D721Med (cell line): ENCODE measurements at places on chromosomes 6 and 20.

- DNase-seq: no peak
These were observed 743 bp downstream of the CMTR1 start for GRCh38 chr6:37433657-37434271.

GRCh38 chr20:12914804-12915203 is 94.0 kb upstream of the SPTLC3 start:
- DNase-seq: no peak

GRCh38 chr20:63132131-63132714 is 83.7 kb downstream of the YTHDF1 start:
- DNase-seq: no peak

GRCh38 chr6:27834384-27834783 is 77.8 kb downstream of the OR2B2 start:
- no peak for DNase-seq

DNA sequence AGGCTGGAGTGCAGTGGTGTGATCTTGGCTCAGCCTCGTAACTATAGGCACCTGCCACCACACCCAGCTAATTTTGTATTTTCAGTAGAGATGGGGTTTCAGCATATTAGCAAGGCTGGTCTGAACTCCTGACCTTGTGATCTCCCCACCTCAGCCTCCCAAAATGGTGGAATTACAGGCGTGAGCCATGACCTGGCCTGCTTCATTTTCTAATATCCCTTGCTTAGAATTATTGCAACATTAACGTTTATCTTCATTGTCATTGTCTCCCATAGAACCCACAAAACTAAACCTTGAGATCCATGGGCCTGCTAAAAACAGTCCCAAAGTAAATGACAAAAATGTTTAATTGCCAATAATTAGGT is 6.1 kb downstream of the EEF1A1 start:
- no peak for DNase-seq

GRCh38 chr6:35583893-35584688 is 71.4 kb upstream of the TULP1 start:
- DNase-seq: no peak

DNA sequence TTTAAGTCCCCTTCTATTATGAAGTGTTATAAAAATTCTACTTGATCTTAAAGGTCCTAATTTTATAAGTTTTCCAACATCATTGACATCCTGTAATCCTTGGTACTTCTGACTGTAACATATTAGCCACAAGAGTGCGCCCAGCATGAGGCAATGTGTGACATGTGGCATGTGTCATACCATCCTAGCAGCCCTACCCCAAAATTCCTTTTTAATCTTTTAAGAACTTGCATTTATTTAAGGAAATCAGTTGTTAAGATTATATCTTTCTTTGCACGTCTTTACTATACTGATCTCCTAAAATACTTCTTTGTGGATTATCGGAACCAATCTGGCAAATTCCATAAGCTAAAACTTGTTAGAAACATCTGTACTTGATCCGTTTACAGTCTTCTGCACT is 167.1 kb upstream of the SLC24A3 start:
- DNase-seq: no peak

GRCh38 chr20:1664911-1665310 is 7.3 kb upstream of the SIRPG start:
- DNase-seq: no peak

GRCh38 chr6:13469693-13470092 is 17.7 kb downstream of the GFOD1 start:
- no peak for DNase-seq

- no peak for DNase-seq
These were observed 212.5 kb downstream of the UTRN start for GRCh38 chr6:144497650-144498049.

DNA sequence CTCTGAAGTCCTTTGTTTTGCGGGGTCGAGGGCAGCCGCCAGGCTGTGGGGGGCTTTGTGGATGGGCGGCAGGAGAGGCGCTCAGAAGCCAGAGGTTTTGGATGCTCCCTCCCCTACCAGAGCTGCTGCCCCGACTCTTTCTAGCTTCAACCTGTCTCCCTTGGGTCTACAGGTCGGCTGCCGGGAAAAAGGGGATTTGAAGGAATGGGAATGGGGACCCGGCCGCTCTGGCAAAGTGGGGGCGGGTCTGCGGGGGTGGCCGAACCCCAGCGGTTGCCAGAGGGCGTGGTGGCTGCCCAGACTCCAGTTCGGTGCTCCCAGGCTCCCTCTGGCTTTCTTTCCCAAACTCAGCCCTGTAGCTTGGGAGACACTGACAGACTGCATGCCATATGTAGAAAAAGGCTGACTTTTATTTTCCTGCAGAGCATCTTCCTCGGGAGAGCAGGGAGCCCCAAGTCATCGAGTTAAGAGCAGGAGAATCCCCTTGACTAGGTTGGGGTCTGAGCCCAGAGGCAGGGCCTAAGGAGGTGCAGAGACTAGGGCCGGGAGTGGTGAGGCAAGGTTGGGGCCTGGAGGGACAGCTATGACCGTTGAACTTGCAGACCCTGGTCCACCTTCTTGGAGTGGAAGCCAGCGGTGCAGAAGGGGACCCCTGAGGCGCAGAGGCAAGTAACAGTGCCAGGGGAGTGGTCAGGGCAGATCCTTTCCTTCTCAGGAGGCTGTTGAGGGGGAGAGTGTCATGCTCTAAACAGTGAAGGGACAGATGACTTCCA is 1.4 kb upstream of the PPP1R18 start:
- DNase-seq: no peak

GRCh38 chr6:144019929-144020328 is 11.9 kb upstream of the PLAGL1 start:
- no peak for DNase-seq

GRCh38 chr20:44884907-44885391 is 556 bp upstream of the YWHAB start:
- no peak for DNase-seq

- no peak for DNase-seq
These were observed 601.6 kb downstream of the COL12A1 start for GRCh38 chr6:74604279-74604678.

DNA sequence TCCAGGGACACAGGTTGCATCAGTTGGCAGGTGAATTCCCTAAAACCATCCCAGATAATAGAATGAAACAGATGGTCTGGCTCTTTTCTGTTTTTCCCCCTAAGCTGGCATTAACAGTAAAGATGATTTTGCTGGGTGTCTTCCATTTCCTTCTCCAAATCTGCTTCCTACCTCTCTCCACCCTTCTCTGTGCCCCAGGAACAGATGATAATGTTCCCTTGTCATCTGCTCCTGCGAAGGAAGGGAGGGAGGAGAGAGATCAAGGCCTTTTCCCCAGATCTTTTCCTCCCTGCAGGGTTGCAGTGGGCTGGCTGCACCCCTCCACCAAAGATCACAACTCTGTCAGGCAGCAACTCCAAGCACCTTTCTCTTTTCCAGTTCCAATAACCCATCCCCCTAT is 156.5 kb upstream of the PRDM1 start:
- DNase-seq: no peak

GRCh38 chr6:112113918-112114317 is 26.5 kb downstream of the FAM229B start:
- no peak for DNase-seq

- DNase-seq: no peak
These were observed 360.4 kb downstream of the HAO1 start for GRCh38 chr20:7579888-7580287.

DNA sequence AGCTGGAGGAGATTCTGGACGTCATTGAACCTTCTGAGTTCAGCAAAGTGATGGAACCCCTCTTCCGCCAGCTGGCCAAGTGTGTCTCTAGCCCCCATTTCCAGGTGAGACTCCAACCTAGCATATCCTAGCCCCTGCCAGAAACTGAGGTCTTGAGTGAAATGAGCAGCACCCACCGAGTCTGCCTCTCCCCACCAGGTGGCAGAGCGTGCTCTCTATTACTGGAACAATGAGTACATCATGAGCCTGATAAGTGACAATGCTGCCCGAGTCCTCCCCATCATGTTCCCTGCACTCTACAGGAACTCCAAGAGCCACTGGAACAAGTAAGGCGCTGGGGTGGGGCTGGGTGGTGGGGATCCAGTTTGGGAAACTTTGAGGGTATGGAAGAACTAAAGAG is 4.6 kb downstream of the MEA1 start:
- DNase-seq: no peak

- DNase-seq: no peak
These were observed 8.5 kb downstream of the ENPP4 start for GRCh38 chr6:46138281-46138680.

- DNase-seq: no peak
These were observed 434.0 kb upstream of the JARID2 start for GRCh38 chr6:14811775-14812428.

DNA sequence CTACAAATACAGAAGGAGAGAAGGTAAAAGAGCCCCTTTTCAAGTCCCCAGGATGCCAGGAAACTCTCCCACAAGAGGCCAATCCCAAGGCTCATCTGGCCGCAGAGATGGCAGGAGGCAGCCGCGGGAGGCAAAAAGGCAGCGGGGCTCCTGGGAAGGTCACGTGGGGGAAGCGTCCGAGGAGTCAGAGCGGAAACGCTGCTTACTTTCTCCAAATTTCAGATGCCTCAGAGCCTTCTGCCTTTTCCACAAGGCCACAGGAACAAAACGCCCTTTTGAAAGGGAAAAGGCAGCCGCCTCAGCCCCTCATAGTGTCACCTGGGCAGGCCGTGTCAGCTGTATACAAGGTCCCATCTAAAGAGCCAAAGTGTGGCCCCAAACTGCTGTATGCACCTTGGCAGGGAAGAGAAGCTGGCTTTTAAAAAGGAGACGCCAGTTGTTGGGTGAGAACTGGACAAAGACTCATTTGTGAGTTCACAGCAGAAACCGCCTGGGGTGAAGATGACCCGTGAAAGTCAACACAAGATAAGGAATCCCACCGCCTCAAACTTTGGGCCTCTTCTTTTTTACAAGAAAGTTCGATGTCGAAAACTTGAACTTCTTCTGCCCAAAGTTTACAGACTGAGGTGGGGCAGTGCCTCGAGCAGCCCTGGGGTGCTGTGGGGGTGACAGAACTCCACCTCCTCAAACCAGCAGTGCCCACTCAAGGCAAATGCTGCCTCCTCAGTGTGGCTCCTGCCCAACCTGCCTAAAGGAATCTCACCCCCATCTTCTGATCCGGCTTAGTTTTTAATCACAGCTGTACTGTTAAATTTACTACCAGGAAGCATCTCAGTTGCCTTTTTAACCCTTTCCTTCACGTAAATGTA is 45.4 kb downstream of the EZR start:
- no peak for DNase-seq

- DNase-seq: no peak
These were observed 6.7 kb downstream of the TGIF2 start for GRCh38 chr20:36579996-36580545.

DNA sequence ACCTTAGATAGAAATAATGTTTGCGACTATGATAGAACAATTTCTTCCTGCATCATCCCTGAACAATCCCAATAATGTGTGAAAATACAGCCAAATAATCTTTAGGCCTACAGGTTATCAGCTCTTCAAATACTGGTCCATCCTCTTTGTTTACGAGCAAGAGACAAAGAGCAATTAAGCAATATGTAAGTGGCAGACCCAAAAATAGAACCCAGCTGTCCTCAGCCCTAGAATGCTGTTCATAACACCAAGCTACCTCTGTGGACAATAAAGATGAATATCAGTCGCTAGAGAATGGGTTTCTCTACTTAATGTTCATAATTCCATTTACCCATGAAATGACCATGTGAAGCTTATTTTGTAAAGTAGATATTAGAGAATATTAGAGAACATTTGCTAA is 28.4 kb upstream of the OSTM1 start:
- no peak for DNase-seq

GRCh38 chr6:143270026-143270425 is 180.5 kb downstream of the ADAT2 start:
- DNase-seq: no peak

DNA sequence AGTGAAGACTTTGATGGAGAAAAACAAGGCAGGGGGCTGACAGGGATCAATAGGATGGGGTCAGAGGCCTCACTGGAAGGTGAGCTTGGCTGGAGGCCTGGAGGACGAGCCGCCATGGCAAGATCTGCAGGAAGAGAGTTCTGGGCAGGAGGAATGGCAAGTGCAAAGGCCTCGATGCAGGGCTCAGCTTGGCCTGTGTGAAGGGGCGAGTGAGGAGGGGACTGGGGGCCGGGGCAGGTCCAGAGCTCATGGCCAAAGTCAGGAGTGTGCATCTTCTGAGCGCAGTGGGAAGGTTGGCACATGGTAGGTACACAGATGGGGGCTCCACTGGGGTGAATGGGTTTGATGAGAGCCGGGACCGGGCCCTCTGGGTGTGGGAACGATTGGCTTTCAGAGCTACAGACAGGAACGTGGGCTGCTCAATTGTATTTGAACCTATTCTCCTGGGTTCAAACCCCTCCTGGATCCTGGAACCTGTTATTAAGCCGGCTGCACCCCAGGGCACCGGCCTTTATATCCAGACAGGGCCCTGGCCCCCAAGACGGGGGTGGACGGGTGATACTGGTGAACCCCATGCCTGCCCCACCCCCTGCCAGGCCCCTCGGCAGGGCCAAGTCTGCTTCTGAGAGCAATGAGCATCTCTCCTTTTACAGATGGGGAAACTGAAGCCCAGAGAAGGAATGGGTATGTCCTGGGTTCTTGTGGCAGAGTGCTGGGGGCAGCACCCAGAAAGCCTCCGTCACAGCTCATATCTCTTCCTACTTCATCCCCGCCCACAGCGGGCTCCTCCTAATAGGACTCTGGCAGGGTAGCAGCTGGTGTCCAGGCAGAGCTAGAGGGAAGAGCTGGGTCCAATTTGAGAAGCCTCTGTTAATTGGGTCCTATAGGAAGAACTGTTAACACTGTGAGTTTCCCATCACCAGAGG is 106.1 kb downstream of the CEBPB start:
- no peak for DNase-seq

DNA sequence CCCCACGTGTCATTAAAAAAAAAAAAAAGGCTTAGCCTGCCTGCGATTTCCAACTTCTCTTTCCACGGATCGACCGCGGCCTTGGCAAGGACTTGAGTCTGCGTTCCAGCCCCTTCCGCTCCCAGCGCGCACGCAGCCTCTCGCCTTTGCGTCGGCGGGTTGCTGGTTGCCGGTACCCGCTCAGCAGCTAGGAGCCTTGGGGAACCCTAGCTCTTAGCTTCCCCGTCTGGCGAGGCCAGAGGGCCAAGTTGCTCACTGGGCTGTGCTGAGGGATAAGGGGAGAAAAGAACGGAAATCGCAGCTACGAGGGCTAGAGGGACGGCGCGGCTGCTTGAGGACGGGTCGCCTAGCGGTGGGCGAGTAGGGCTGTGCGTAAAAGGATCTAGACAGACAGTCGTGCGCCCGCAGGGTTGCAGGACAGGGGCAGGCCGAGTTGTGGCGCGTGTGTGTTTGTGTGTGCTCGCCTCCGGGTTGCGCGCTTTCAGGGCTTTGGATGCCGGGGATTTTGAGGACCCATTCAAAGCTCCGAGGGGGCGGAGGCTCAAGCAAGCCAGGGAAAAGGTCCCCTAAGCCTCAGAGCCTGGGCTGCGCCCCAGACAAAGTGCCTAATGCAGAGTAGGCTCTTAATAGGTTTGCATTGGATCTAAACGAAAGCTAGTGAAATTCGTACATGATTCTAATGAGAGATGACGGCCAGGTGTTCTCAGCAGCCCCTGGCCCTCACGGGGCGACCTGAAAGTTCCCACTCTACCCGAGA is 40.5 kb upstream of the OSTM1 start:
- DNase-seq: no peak

DNA sequence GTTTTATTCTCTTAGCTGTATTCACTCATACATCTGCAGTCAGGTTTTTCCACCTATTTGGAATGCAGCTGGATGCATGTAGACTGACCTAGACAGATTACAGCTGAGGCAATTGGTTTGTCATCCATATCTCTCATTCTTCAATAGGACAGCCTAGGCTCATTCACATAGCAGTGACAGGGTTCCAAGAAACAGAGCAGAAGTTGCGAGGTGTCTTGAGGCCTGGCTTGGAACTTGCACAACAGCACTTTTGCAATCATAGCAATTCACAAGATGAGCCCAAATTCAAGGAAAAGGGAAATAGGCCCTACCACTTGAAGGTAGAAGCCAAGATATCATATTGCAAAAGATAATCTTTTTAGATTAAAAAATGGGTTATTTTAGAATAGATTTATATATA is 508.9 kb upstream of the JAG1 start:
- no peak for DNase-seq
